Activated CD4-positive, alpha-beta T cell treated with anti-CD3 and anti-CD28 coated beads, Interleukin-2, amount 10 ng/mL, durations not matched to agents 7 days and 5 days (primary cell): ENCODE measurements at places on chromosomes 12 and 14. TPM values are rescaled to one million over a fixed set of nuclear protein-coding genes. Genes with fewer than 3 reads are reported as not detected.

CLEC2A gene
- total RNA-seq: not detected

C12orf56 gene
- total RNA-seq: not detected

DPPA3 gene
- not detected for total RNA-seq

PARP11 gene
- 53.6 TPM for total RNA-seq

DACT1 gene
- 1.2 TPM for total RNA-seq

PPP4R3A gene
- 145 TPM for total RNA-seq

ITGB7 gene
- 621 TPM for total RNA-seq

DNA sequence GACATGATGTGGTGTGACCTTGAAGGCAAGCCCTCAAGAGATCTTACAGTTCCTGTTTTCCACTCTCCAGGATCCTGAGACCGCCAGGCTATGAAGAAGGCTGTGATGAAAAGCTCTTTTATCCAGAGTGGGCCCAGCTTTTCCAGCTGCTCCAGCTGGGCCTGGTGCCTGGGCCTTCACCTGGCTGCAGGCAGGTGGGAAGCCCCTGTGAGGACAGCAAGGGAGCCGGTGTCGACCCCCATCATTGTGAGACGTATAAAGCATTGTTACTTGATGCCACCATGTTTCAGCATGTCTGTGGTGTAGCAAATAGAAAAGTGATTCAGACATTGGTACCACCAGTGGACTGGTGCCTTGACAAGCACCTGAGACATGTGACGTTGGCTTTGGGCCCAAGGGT lies 190.2 kb downstream of the KIF26A start:
- DNase-seq: no peak

- DNase-seq: peak; percentile 17
Measured at GRCh38 chr12:125533434-125534029, 468.3 kb downstream of the AACS start.

DNA sequence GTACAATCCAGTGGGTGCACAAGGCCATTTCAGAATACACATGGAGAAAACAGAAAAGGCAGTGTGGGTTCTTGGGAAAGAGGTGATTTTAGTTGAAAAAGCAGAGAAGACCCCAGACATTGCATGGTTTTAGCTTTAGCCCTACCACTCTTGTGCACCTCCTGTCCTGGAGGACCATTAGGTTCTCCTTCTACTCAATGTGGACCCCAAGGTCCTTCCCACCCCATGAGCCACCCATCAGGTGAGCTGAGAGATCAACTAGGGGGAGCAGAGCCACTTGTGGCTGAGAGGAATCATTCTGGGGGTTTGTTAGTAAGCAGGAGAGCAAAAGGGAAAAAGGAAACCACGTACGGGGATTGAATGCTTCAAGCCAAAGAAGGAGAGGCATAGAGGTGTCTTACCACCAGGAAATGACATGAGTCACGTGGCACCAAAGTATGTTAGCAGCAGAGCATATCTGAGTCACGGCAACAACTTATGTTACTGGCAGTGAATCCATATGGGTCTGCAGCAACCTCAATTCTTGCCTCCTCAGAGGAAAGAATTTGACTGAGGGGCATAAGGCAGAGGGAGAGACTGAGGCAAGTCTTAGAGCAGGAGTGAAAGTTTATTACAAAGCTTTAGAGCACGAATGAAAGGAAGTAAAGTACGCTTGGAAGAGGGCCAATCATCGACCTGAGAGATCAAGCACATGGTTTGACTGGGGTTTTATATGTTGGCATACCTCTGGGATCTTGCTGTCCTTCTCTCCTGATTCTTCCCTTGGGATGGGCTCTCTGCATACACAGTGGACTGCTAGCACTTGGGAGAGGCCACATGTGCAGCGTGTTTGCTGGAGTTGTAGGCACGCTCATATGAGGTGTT lies 73.9 kb downstream of the HSD17B6 start:
- peak; percentile 53 for DNase-seq

DNA sequence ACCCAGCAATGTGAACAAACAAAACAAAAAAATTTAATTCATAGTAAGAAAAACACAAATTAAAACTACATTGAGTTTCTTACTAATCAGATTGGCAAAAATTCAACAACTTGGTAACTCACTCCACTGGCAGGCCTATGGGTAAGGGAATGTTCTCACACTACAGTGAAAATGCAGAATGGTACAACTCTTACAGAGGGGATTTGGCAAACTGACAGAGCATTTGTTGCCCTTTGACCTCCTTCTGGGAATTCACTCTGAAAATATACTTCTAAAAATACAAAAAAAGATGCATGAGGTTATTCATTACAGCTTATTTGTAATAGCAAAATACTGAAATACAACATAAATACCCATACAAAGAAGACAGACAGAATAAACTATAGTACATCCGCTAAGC lies 32.8 kb downstream of the ABCD2 start:
- DNase-seq: no peak

- DNase-seq: no peak
Measured at GRCh38 chr12:5138256-5138655, 94.6 kb downstream of the KCNA5 start.

GRCh38 chr14:89198544-89199329 lies 218.3 kb downstream of the FOXN3 start:
- DNase-seq: no peak

DNA sequence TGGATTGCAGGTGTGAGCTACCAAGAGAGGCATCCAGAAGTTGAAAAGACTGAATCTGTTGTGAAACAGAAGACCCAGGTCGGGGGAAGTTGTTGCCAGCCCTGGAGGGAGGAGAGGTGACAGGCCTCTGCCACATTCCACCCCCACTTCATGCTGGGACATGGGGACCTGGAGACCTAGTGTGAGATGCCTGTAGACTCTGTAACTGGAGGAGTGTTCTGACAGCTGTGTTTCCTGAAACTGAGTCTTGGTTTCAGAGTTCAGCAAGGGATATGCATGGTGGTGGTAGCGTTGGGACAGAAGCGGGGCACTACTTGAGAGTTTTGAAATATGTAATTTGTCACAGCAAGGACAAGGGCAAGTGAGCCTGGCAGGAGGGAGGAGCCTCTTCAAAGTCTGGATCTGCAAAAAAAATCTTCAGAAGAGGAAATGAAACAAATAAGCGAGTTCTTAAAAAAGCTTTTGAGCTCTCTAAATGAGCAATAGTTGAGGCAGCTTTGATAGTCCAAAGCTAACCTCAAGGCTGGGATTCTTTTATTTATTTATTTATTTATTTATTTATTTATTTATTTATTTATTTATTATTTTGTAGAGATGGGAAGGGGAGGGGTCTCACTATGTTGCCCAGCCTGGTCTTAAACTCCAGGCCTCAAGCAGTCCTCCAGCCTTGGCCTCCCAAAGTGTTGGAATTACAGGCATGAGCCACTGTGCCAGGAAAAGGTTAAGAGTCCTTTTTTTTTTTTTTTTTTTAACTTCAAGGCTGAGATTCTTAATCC lies 58.9 kb upstream of the EEA1 start:
- peak; percentile 10 for DNase-seq

GRCh38 chr12:122790393-122791075 lies 16.2 kb downstream of the CCDC62 start:
- no peak for DNase-seq

DNA sequence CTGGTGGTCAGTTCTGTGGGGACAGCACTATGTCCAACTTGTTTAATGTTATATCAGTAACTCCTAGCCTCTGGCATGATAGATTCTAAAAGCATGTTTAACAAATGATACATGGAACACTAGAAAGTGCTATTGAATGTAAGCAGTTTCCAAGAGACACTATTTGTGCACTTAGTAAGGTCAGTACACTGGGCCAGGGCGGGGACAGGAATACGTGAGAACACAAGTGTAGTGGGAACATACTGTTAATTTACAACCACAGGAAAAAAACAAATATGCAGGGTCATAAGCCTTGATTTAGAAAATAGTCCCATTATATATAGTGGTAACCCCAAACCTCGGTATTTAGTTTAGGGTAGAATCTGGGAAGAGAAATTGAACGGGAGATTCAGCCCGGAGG lies 88.9 kb upstream of the SLC38A2 start:
- no peak for DNase-seq

GRCh38 chr14:97757491-97757890 lies 960.3 kb downstream of the VRK1 start:
- DNase-seq: no peak

DNA sequence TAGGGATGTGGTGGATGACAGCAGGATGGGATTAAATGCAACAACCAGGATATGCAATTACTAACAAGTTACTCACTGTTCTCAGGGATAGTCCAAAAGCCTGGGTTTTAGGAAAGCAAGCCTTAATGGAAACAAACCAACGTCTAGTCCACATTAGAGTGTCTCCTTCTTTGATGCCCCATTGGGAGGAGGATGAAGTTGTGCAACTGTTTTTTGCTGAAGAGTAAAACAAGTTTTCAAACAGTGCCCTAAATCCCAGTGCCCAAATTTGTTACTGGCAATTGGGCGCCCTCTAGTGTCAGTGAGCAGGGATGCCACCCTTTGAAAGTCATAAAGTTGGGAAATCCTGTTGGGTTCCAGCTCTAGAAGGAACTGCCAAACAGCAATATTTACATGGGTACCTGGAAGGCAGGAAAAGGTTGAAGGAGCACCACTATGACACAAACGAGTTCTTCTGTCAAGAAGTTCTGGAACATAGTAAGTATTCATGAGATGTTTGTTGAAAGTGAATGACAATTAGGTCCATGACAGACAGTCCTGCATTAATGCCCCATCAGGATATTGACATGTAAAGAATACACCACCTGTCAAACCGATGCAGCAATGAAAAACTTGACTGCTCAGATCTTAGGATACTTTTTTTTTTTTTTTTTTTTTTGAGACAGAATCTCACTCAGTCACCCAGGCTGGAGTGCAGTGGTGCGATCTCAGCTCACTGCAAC lies 11.1 kb upstream of the DPF3 start:
- peak; percentile 77 for DNase-seq

DNA sequence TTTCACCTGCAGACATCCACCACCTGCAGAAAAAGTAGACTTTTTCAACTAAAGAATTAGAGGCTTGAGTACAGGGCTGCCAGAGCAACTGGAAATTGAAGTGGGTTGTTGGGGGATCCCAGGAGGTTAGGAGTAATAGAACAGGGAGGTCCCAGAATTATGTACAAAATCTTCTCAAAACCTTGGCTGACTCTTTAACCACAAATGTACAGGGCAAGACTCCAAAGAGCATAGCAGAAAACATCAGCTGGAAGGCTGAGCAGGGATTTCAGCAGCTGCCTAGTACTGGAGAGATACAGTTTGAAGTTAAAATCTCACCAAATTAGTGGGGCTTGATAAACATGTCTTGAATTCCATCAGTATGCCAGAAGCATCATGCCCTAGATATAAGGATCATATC lies 191.6 kb downstream of the CRADD start:
- DNase-seq: no peak

DNA sequence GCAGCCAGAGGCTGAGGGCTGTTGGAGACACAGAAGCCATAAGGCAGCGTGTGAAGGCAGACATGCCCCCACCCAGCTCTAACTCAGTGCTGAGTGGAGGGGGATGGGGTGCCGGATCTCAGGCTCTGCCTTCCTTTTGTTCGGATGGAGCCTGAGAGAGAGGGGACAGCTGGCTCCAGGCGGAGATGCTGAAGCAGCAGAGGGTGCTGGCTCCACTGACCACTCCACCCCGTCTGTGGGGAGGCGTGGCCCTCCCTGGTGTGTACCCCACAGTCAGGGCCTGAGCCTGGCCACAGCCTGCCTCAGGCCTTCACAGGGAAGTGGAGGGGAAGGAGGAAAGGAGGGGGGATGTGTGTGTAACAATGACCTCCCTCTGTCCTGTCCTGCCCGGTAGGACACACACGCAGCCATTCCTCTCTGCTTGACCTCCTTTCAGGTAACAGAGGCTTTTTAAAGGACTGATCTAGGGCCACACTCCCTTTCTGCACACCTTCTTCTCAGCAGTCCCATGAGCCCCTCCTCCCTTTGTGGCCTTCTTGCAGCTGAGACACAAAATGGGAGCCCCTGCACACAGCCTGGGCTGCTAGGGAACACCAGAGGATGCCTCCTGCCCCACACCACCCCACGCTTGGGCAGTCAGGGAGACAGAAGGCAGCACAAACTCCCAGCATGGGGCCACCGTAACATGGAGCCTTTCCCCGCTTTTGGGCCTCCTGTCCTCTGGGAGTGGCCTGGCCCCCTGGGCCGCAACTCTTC lies 9.6 kb upstream of the ENDOU start:
- no peak for DNase-seq

DNA sequence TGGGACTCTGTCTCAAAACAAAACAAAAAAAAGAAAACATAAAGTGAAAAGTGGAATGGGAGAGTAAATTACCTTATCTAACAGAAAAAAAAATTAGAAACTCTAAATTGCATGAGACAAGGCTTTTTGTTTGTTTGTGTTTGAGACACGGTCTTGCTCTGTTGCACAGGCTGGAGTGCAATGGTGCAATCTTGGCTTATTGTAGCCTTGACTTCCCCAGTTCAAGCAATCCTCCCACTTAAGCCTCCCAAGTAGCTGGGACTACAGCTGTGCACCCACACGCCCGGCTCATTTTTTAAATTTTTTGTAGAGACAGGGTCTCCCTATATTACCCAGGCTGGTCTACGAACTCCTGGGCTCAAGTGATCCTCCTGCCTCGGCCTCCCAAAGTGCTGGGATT lies 17.9 kb upstream of the FBXO34 start:
- no peak for DNase-seq

DNA sequence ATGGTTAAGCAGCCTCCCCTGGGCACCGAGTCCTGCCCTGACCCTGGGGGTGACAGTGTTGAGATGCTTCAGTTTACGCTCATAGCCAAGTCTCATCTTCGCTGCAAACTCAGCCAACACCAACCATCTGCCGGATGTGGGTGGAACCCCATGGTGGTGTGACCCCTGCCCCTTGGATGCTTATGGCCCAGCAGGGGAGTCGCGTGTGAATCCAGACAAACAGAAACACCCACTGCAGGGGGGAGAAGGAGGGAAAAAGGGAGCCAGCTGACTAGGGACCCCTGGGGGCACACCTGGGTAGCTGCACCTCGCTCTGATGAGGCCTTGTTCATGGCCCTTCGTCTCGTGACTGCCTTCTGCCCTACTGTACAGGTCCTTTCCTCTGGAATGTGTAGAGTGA lies 23.8 kb downstream of the AACS start:
- no peak for DNase-seq

GRCh38 chr12:125786143-125786542 lies 720.9 kb downstream of the AACS start:
- DNase-seq: no peak

DNA sequence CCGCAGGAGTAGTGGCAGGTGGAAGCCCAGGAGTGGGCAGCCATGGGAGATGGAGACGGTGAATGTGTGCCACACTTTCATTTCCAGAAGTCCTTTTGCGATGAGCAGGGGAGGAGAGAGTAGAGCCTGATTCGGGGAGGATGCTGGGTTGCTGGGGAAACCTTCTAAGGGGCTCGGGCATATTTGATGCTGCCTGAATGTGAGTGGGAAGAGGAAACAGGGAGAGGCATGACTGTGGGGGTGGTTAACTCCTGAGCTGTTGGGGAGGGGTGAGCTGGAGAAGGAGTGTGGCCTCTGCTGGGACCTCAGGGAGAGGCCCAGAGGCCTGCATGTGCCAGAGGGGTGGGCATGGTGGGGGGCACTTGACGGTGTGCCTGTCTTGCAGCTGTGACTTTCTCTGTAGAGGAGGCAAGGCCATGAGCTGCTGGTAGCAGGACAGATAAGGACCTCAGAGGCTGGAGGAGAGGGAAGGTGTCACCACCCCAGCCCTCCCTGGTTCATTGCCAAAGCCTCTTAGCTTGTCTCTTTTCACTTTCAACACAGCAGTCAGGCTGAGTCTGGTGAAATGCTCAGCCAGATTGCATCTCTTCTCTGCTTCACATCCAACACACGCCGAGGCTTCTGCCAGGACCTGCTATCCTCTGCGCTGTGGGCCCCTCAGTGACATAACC lies 11.4 kb downstream of the GLT1D1 start:
- DNase-seq: no peak

GRCh38 chr14:90061685-90062126 lies at the start of gene KCNK13:
TSS of gene KCNK13 (plus strand) at chr14:90061994. CDS start at chr14:90062206, 212 bp downstream.
- DNase-seq: peak; percentile 16
